ENCODE measurements at places on chromosomes 6 and 20. TPM values are rescaled to one million over a fixed set of nuclear protein-coding genes. Genes with fewer than 3 reads are reported as not detected.

GRCh38 chr6:112640891-112641290 is 293.8 kb downstream of the RFPL4B start:
- peak; percentile 87 for DNase-seq

- DNase-seq, result no peak
These were observed 17.4 kb upstream of the SIRPB1 start for GRCh38 chr20:1637226-1637625.

DNA sequence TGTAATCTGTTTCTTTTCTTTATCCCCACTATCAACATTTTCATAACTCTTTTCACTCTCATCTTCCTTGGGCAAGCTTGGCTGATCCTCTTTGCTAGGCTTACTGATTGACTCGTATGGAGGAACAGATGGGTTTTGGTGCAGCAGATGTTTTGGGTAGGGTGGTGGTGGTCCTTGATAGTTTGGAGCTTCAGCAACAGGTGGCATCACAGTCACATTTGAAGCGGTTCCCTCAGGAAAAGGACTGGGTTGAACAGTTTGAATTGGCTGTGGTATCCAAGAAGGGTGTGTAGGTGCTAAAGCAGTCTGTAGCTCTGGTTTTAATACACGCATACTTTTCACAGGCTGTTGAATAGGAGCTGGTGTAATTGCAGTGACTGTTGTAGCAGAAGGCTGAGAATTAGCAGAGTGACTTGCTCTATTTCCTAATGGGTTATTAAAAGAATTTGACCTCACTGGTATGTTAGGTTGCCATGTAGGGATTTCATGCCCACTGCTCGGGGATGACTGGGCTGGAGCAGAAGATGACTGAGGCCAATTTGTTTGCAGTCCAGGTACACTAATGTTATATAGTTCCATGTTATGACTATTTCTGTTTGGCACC is 34.5 kb downstream of the LATS1 start:
- DNase-seq, result no peak

GRCh38 chr6:75601304-75602245 is at the start of gene SENP6:
TSS of gene SENP6 (plus strand) at chr6:75601880. CDS start at chr6:75602525, 645 bp downstream.
- peak; percentile 89 for DNase-seq

- DNase-seq, result no peak
These were observed 134.4 kb downstream of the LRRC1 start for GRCh38 chr6:53929041-53929820.

- no peak for DNase-seq
These were observed 446.8 kb downstream of the TFAP2B start for GRCh38 chr6:51265426-51265825.

GRCh38 chr6:46419576-46420002 is 71.7 kb downstream of the RCAN2 start:
- DNase-seq, result peak; percentile 58

GRCh38 chr6:41656002-41656691 is 17.9 kb downstream of the MDFI start:
- DNase-seq, result no peak

DNA sequence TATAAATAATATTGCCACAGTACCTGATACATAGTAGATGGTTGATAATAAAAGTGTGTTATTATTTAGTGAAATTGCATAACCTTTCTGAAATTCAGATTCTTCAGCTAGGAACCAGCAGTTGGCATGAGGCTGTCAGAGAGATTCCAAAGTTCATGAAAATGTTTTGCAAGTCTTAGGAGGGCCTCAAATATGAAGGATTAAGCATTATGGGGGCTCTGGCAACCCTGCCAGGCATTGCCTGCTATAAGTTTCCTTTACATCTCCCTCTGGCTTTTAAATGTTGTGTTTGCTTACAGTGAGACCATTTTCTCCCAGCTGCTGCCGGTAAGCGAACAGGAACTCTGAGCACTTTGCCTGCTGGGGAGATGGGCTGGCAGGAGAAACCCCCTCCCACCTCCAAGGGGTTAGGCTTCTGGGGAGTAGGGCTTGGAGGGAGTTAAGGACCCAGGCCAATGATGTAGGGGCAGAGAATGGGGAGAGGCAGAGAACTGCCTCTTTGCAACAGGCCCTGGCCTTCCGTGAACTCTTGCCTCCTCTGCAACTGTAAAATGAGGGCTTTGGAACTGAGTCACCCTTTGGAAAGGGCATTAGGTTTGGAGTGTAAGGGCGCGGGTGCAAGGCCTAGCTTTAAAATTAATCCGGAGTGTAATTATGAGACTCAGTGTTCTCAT is 33.2 kb upstream of the KIF3B start:
- no peak for DNase-seq

DNA sequence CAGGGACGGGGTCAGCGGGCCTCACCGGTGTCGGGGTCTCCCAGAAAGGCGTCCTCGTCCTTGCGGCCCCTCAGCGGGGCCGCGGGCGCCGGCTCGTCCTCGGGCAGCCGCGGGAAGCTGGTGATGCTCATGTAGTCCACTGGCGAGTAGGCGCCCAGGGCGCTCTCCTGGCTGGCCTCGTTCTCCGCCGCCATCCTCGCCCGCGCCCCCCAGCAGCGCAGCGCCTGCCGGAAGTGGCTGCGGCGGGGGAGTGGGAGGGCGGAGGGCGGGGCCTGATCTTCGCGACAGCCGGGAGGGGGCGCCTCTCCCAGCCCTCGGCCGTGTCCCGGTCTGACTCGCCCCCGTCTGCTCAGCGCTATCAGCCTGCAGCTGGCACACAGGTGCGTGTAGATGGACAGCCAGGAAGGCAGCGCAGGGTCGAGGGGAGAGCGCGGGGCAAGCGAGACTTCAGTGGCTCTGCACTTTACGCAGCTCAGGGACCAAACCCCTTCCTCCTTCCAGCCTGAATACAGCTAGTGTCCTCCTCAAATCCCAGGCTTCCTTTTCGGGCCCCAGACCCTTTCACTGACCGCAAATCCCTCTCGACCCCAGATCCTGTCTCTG is at the start of gene GGT7:
TSS of gene GGT7 (minus strand) at position 235 of the 603 bp plus-strand sequence. CDS start at position 194, 41 bp downstream.
- peak; percentile 80 for DNase-seq

DNA sequence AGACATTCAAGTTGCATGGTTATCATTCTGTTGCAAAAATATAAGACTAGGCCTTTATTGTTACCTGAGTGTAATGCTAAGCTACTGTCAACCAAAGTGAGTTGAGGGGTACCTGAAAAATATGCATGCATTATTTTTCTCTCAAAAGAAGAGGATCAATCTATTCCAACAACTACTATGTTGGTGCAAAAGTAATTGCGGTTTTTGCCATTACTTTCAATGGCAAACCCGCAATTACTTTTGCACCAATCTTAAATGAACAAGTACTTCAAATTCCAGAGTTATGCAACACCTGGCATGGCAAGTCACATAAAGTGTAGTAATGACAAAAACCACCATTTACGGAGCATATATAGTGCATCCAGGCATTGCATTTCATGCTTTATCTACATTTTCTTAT is 307.0 kb upstream of the NOX3 start:
- DNase-seq, result no peak

DNA sequence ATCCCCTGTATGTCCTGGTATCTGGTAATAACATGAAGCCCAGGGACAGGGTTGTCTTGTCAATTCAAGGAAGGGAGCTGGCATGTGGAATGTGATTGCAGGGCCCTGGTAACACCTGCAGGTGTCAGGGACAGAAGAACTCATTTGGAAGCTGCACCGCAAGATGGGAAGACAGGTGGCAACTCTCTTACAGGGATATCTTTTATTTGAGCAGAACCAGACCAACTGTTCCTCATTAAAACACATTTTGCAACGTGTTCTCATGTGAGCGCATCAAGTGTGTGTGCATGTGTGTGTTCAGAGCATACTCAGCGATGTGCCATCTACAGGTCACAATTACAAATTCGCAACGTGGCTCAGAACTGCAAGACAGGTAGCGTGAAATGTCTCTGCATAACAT is 370.9 kb upstream of the SOX4 start:
- DNase-seq, result no peak

- DNase-seq, result peak; percentile 65
These were observed 347.8 kb upstream of the PLCB4 start for GRCh38 chr20:8721098-8721497.

DNA sequence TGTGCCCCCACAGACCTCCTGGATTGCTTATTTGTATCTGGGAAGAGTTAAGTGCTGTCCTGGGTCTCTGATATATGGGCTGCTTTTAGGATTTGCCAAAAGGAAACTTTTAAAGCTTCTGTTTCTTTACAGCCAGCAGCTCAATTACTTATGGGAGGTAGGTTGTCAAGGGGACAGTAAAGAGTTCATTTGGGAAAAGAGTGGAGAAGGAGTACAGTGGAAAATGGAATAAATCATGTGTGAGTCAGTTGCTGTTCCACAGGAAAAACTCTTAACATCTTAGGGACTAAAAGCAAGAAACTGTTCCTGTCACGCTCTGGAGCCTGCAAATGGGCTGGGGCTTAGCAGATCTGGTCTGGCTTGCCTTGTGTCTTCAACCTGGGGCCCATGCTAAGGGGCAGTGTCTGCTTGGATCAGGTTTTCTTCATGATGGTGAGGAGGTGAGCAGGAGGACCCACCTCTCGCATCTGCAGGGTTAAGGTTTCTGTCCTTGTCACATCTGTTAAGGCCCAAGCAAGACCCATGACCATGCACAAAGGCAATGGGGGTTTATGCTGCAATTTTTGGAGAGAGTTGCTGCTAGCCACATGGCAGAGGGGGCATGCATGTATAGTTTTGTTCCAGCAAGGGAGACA is 8.7 kb upstream of the CST1 start:
- no peak for DNase-seq

DNA sequence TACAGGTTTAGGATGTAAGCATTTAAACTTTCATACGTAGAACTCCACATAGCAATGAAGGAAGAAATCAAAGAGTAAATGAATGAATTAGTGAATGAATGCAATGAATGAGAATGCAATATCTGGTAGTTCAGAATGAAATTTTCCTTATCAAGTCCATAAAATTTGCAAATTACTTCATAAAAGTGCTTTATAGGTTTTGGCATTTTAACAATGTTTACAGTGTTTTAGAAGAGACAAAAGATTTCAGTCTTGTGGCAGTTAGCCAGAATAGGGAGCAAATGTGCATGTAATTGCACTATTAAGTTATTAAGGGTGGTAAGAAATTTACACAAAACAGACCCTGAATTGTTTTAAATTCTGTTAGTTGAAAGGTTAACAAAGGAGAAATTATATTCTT is 739.4 kb upstream of the FLRT3 start:
- no peak for DNase-seq

GRCh38 chr20:24318569-24319352 is 150.7 kb upstream of the SYNDIG1 start:
- DNase-seq, result peak; percentile 81

Gene SLC16A10
- total RNA-seq, result not detected

Gene KCNK5
- 0.12 TPM for total RNA-seq

Gene FAM184A
- 0.78 TPM for total RNA-seq

Gene HLA-DRB1
- 5.5 TPM for total RNA-seq

All from RPMI7951 (cell line).